CD8-positive, alpha-beta memory T cell (primary cell): ENCODE measurements at places on chromosomes 7 and 10.

- no peak for DNase-seq
Observed at GRCh38 chr10:89283025-89283935, 18.6 kb upstream of the IFIT2 start.

DNA sequence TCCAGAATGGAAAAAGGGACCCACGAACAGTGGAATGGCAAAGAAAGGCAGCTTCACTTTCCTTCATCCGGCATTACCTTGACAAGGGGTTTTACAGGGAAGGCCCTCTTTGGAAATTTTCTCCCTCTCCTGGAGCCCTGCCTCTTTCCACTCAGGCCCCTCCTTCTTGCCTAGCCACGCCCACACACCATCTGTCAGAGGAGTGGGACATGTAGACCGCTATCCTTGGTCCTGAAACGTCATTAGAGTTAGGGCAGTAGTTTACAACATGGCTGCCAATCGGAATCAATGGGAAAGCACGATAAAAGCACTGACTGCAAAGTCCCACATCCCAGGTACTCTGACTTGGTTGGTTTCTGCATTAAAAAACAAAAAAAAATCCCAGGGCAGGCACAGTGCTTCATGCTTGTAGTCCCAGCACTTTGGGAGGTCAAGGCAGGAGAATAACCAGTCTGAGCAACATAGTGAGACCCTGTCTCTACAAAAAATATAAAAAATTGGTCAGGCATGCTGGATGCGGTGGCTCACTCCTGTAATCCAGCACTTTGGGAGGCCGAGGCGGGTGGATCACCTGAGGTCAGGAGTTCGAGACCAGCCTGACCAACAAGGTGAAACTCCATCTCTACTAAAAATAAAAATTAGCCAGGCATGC lies 96.4 kb downstream of the MARCHF5 start:
- no peak for DNase-seq

- no peak for DNase-seq
Observed at GRCh38 chr7:137135654-137136350, 207.7 kb downstream of the PTN start.

DNA sequence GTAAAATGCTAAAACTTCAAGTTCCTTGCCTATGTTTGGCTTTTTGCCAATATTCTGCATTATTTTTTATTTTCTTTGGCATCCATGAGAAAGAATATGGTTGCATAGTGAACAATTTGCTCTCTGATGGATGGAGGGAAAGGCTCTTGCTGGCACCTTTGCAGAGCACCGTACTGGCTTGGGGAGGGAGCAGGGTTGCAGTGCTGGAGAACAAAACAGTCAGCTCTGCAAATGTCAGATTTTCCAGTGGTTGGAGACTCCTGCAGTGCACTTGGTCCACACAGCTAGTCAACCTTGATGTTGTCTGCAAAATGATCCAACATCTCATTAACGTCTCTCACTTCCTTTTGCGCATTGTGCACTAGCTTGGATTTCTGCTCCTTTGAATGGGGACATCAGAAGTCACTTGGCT lies 100.8 kb downstream of the ANLN start:
- no peak for DNase-seq

DNA sequence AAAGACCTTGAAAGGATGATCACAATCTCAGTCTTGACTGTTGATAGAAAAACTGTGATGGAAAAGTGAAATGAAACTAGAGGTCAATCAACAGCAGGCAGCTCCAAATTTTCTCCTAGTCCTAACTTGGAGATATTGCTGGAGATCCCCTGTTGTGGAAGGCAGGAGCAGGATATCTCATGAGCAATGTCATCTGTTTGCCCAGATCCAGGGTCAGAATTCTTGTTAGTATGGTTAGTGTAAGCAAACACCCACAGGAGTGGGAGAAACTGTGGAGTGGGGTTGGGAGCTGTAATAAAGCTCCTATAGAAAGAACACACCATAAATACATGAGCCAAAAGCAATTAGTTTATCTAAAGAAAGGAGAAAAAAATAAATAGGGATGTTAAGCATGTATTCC lies 169.0 kb downstream of the AKR1D1 start:
- DNase-seq: no peak

GRCh38 chr10:125003146-125003900 lies 61.4 kb downstream of the ZRANB1 start:
- no peak for DNase-seq

DNA sequence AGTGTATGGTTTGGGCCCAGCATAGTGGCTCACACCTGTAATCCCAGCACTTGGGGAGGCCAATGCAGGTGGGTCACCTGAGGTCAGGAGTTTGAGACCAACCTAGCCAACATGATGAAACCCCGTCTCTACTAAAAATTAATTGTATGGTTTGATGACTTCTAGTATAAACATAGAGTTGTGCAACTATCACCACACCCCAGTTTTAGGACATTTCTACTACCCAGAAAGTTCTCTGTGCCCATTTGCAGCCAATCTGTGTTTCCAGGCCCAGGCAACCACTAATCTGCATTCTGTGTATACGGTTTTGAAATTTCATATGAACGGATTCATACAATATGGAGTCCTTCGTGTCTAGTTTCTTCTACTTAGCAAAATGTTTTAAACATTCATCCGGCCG lies 20.0 kb downstream of the CLIP2 start:
- DNase-seq: no peak

DNA sequence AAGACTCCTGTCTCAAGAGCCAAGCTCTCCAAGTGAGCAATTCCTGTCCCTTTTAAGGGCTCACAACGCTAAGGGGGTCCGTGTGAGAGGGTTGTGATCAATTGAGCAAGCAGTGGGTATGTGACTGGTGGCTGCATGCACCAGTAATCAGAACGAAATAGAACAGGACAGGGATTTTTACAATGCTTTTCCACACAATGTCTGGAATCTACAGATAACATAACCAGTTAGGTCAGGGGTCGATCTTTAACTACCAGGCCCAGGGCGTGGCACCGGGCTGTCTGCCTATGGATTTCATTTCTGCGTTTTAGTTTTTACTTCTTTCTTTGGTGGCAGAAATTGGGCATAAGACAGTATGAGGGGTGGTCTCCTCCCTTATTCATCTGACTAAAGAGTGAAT lies 54.9 kb upstream of the SP4 start:
- no peak for DNase-seq
